ENCODE measurements at places on chromosomes 2 and 18.

DNA sequence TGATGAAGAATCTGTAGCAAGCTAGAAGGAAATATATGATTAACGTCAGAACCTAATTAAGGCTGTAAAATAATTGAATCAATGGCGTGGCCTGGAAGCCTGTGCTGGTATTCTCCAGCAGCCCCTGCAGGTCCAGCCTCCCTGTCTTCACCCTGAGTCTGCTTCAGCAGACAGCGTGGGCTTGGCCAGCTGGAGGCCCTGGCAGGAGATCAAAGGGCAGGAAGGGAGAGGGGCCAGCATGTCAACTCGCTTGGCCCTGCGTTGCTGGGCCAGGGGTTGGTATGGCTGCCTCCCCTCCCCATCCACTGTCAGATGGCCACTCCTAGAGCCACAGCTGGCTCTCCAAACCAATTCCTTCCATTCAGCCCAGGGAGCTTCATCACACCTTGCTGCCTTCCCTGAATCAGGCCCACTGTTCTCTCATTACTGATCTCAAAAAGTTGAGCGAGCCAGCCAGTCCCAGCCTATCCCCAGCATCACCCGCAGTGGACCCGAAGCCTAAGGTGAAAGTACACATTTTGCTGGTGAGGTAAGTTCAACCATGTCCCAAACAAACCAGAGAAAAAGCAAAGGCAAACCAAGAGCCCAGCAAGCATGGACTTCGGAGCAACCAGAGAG lies 228.4 kb upstream of the AGAP1 start:
- no peak for DNase-seq

DNA sequence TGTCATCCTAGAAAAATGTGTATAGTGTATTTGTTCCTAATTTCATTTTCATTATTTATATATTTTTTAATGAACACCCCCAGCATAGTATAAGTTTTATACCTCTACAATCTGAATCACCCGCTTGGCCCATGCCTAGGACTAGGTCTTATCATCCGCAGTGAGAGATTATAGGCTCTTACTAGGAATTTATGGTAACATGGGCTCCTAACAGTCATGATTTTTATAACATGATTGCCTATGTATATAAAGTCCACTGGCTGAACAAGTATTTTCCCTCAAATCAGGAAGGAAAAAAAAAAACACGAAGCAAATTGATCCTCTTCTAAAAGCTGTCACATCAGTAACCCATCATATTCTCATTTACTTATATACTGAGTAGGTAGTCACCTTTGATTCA lies 666.1 kb upstream of the NRXN1 start:
- no peak for DNase-seq

GRCh38 chr2:207338220-207338607 lies 172.5 kb upstream of the KLF7 start:
- DNase-seq = no peak

- DNase-seq = peak; percentile 46
These were observed 33.0 kb upstream of the GATA6 start for GRCh38 chr18:22136395-22136794.

GRCh38 chr18:37019157-37019827 lies 190.4 kb downstream of the KIAA1328 start:
- peak; percentile 7 for DNase-seq

DNA sequence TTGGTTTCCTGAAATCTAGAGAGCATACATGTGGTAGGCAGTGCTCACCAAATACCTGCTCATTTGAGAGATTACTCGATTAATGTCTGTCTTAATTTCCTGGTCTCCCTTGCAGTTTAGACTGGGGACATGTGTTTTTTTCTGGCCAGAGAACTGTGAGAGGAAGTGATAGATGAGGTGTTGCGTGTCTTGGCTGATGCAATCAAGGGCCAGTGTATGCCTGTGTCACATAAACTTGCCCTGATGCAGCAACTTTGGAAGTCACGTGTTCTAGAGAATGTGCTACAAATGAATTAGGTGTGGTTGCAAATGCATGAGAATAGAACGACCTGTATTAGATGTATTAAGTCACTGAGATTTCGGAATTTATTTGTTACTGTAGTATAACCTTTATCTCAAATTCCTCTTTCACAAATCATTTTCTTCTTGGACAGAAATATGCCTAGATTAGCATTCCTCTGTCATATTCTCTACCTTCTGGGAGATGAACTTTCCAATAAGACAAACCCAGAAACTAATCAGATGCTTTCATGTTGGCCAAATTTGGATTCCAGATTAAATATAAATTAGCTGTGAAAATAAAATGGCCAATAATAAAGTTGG lies 9.9 kb upstream of the IL1A start:
- DNase-seq = peak; percentile 63

GRCh38 chr2:149329068-149329467 lies 1.3 kb upstream of the LYPD6 start:
- DNase-seq = no peak

GRCh38 chr18:60050821-60051220 lies 151.0 kb downstream of the PMAIP1 start:
- no peak for DNase-seq

GRCh38 chr2:236605345-236605734 lies 35.7 kb downstream of the ACKR3 start:
- no peak for DNase-seq

- DNase-seq = no peak
These were observed 71.5 kb upstream of the DSG1 start for GRCh38 chr18:31246460-31246859.

- DNase-seq = peak; percentile 91
These were observed 128.2 kb upstream of the DNAJC10 start for GRCh38 chr2:182587831-182588230.

DNA sequence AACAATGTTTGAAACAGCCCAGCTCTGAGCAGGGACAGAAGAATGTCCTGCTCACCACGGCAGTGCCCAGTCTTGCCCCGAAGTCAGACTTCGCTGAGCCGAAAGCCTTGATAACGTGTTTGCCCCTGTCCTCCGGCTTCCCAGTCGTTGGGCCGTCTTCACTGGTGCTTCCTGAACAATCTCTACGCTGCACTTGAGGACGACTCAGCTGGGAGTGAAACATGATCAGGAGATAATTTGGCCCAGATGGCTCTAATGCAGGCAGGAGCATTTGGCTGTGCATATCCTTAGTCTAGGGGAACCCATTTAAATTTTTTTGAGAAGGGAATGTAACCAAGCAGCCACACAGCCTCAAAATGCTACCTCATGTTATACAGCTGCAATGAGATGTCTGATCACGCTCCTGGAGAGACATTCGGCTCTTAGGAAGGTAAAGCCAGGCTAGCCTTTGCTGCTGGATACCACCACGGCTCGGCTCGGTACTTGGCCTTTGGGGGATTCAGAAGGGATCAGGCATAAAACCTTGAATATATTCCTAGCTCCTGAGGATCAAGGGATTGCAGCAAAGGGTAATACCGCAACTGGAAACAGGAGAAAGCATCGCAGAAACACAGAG lies 43.6 kb downstream of the FECH start:
- peak; percentile 33 for DNase-seq

- DNase-seq = no peak
These were observed 73.7 kb upstream of the TPO start for GRCh38 chr2:1339388-1340140.

GRCh38 chr2:32962690-32963089 lies 15.9 kb downstream of the LTBP1 start:
- DNase-seq = no peak

GRCh38 chr18:70423120-70423519 lies 134.3 kb downstream of the SOCS6 start:
- no peak for DNase-seq

GRCh38 chr2:98269274-98269673 lies 77.0 kb upstream of the CNGA3 start:
- DNase-seq = peak; percentile 58

GRCh38 chr2:62801814-62802523 lies 96.5 kb downstream of the EHBP1 start:
- DNase-seq = no peak

GRCh38 chr2:104368089-104368488 lies 485.8 kb upstream of the POU3F3 start:
- DNase-seq = no peak

DNA sequence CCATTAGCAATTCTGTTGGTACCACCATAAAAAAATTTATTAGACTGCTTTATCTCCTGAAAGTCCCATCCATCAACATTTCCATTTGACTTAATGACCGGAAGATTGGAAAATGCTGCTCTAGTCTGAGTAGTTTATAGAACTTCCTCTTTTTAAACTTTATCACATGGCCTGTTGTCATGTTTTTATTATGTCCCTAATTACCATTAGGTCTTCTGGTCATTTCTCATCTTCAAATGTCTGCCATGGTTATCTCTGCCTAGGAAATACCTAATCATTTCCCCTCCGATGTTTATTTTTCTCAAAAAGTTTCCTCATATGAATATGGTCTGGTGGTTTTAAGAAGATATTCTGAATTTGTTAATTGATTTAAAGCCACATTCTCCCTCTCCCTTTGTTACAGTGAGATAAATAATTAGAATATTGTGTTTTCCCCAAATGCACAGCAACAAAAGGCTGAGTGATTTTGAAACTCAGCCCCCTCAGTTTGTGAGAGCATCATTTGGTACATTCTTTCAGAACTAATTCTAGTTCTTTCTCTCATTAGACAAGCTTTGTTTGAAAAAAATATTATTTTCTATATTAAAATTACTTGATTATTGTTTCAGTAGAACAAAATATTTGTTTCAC lies 317.1 kb upstream of the ST6GAL2 start:
- DNase-seq = no peak

- no peak for DNase-seq
These were observed 3.2 kb upstream of the TTC39C start for GRCh38 chr18:24011123-24011917.

GRCh38 chr2:144886862-144887261 lies 366.9 kb upstream of the ZEB2 start:
- peak; percentile 16 for DNase-seq

DNA sequence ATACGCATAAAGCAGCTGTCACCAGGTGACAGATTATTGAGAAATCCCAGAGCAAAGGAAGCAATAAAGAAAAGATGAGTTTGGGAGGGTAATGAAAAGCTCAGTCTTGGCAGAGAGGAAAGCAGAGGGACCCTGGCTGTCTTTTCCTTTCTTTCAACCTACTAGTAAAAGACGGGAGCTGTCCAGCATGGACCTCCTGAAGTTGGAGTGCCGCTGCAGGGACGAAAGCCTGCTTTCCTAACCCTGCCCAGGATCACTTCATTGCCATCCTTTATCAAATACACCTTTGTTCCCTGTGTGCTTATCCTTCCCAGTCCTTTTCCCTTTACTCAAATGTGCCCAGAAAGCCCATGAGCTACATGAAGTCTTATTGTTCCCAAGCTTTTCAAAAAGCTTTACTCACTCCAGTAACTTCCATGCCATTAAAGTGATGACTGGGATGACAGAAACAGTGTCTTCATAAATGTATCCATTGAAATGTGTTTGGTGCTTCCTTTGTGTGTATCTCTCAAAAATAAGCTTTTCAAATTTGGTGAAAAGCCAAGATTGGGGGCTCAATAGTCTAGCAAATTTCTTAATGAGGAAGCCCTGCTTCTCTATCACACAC lies 3.7 kb upstream of the SPR start:
- peak; percentile 49 for DNase-seq

- no peak for DNase-seq
These were observed 105.4 kb upstream of the LCLAT1 start for GRCh38 chr2:30341500-30342267.

- no peak for DNase-seq
These were observed 416.8 kb downstream of the LRATD1 start for GRCh38 chr2:15049096-15049993.

GRCh38 chr2:202608142-202608852 lies 26.5 kb upstream of the FAM117B start:
- no peak for DNase-seq

DNA sequence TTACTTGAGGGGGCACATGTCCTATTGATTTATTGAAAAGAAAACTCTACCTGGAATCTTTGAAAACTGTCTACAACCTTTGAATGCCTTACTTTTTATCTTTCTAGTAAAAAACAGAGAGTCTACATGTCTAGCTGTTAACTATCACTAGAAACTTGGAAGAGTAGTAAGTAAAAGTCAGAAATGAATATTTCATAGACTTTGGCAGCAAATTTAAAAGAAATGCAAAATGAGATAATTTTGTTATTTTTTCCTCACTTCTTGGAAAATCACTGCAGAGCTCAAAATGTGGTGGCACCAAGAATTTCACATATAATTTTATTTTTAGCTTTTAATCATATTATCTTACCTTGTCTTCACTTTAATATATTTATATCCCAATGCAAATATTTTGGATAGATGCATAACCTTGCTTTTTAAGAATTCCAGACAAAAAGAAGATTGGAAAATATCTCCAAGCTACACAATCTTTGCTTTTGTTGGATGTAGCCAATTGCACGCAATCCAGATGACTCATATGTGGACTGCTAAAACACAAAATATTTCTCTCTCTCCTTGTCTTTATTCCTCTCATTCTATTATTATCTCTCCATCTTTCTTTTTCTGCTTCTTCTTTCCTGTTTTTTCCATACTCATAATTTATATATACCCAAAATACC lies 92.2 kb upstream of the DSEL start:
- DNase-seq = peak; percentile 54

- peak; percentile 62 for DNase-seq
These were observed 148.9 kb downstream of the ZEB2 start for GRCh38 chr2:144370937-144371584.

DNA sequence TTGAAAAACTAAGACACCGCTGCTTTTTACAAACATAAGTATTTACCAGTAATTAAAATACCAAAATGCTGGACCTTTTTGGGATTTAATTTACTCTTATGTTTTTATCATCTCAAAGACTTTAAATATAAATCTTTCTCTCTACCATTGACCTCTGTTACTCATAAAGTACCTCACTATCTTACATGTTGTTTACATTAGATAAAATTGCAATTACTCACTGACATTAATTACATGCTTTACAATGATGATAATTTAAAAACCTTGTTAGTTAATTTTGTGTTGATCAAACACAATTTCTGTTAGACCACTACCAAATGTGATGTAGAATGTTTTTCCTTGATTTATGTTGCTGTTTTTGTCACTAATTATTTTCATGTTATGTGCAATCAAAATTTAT lies 139.5 kb downstream of the PTH2R start:
- DNase-seq = no peak

DNA sequence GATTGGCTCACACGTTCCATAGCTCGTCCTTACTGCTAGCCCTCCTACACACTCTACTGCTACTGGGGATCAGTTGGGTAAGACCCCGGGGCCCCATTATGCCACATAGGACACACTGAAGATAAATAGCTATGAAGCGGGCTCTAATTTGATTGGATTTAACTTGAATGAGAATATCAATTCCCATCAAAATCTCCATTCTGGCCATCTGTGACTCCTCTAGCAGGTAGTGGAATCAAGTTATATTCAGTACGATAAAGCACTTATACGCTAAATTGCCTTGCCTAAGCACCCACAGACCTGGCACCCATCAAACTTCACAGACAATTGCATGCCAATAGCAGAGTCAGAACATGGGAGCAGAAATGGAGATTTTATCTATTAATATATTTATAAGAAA lies 39.8 kb downstream of the CCDC68 start:
- DNase-seq = no peak

DNA sequence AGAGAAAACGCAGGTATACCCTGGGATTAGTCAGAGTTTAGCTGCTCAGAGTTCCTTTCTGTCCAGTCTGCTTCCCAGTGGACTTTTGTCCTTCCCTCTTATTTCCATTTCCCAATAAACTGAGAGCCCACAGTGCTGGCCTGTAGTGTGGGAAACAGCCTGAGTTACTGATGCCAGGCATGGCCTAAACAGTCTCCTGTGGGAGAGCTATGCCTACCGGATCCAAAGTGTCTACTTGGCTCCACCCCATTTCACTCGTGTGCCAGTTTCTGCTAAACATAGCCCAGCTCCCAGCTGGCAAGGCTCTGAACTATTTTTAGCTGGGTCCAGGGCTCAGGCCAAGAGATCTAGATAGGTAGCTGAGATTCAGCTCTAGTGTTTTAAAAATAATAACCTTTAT lies 15.6 kb upstream of the PPP1CB start:
- no peak for DNase-seq

GRCh38 chr18:70576276-70577022 lies 287.6 kb downstream of the SOCS6 start:
- no peak for DNase-seq
